Brain microvascular endothelial cell (primary cell): ENCODE measurements at places on chromosomes 2 and 18.

DNA sequence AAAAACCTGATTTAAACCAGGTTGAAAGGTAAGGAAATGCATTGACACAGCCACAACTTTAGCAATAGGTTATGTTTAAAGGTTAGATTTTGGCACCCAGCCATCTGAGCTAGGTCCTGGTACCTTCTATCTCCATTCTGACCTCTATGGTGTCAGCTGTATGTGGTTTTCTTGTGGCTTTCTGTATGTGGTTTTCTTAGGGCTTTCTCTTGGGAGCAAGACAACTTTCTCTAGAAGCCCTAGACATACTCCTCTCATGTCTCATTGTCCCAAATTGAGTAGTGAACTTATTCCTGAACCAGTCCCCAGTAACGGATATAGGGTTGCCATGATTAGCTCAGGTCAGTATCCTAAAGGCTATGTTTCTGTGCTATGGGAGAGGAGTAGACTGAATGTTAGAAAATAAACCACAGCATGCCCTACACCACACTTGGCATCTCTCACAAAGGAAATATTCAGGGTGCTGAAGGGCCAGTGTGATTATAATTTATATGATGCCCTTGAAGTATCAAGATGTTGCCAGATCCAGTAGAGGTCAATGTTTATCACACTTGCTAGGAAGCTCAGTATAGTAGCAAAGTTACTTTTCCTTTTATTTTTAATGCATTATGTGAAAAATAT is 176.1 kb downstream of the CAPN13 start:
- DNase-seq = peak; percentile 71

DNA sequence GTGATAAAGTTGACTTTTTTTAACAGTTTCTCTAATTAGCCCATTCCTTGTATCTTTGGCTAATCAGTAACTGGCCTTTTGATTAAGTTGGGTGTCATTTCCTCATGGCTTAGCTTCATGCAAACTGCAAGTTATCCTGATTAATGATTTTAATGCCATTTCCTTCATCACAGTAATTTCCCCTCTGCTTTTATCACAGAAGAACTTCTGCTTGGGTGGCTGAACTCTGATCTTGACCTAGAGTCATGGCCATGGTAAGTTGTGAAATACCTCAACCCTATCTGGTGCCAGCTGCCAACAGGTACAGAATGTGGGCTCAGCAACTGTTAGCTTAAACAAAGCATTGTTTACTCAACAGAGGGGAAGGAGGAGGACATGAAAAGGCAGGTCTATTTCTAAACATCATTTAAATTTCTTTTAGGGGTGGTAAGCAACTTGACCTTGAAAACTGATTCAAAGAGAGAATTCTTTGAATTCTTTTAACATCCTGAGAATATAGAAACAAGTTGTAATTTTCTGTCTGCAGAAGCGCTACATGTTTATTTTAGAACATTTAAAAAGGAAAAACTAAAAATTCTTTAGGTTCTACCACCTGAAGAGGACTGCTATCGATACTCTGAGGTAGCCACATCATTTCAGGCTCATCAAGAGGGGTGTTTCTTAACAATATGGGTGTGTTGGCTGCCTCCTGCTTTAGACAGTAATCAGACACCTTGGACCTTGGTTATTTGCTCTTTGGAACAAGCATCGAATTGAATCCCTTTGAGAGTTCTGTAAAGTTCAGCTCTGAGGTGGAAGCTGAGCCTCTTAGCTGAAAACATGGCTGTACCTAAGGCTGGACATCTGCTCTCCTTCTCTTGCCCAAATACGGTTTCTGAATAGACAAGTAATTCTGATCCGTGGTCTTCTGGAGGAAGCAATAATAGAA is 39.7 kb downstream of the ANXA4 start:
- no peak for DNase-seq

DNA sequence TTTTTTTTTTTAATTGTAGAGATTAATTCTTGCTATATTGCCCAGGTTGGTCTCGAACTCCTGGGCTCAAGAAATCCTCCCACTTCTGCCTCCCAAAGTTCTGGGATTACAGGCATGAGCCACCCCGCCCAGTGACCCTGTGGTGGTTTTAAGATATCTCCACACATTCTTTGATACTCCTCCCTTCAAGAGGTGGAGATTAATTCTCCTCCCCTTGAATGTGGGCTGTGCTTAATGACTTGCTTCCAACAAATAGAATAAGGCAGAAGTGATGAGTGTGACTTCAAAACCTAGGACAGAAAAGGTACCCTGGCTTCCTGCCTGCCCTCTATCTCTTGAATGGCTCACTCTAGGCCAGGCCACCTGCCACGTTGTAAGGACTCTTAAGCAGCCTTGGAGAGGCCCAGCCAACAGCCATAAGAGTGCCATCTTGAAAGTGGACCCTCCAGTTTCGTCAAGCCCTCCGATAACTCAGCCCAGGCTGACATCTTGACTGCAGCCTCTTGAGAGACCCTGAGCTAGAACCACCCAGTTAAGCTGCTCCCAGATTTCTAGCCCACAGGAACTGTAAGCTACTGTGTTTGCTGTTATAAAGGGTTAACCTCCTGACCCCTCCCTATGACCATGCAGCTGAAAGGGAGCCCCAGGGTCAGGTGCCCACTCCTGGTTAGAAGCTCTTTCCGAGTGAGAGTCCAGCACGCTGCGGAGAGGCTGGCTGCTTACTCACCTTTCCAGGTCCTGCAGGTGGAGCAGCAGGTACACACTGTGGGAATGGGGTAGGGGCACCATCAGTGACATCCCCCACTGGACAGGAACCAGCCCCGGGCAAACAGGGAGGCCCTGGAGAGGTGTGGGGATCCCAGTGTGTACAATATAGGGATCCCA is 27.6 kb downstream of the MRPL35 start:
- DNase-seq = no peak

DNA sequence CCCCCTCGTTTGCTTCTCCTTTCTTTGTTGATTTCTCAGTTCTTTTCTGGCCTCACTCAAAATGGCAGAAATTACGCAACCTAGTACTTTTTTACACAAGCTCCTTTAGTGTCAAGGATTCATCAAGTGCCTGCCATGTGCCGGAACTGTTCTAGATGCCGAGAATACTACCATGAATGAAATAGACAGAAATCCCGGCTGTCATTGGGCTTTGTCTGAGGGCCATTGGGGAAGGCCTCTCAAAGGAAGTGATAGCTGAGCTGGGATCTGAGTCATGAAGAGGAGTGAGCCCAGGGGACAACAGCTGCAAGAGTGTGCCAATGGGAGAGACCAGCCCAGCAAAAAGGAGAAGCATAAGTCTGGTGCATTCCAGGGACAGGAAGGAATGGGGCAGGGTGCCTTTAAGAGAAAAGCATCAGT is 34.3 kb upstream of the PPP1CB start:
- peak; percentile 80 for DNase-seq
